ENCODE measurements at places on chromosomes 13 and 19.

DNA sequence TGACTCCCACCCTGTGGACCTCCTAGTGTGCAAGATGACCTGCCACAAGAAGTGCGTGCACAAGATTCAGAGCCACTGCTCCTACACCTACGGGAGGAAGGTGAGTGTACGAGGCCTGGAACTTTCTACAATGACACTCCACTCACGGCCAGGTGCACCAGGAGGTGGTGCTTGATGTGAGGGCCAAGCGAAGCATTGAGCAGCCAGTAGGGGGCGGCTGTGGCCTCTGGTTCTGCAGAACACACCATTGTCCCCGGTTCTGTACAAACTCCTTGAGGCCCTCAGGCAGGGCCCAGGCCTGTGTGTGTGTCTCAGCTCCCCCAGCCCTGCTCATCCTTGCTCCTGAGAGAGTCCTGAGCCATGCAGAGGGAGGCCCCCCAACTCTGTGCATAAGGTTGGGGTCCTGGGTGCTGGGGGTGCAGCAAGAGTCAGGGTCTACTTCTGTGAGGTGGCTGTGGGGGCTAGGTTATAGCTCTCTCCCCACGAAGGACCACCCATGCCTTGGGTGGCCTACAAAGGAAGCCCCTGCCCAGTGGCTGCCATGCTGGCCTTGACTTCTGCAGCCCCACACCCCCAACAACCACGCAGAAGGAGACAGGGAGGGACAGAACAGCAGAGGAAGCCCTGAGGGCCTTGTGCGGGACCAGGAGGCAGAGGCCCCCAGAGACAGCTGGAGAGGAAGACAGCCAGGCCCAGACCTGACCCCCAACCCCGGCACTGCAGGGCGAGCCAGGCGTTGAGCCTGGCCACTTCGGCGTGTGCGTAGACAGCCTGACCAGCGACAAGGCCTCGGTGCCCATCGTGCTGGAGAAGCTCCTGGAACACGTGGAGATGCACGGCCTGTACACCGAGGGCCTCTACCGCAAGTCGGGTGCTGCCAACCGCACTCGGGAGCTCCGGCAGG is 9.7 kb upstream of the USE1 start:
- DNase-seq: peak; percentile 87

- no peak for DNase-seq
These were observed 318.3 kb downstream of the NDFIP2 start for GRCh38 chr13:79799059-79799867.

DNA sequence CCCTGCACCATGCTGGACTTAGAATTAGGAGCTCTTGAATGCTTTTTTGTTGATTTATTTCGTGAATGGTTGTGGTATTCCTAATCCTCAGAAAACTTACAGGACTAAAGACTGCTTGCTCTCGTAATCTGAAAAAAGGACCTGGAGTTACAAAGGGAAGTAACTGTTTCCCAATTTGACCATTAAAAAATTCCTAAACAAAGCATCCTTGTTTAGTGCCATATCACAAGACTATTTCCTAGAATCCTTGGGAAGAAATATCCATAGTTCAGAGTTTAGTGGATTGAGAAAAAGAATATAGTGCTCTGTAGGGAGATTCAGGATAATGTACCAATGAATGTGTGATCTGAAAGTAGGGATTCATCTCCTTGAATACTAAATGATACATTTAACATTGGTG is 186.8 kb downstream of the NDFIP2 start:
- DNase-seq: no peak

GRCh38 chr19:18735752-18736151 is 52.3 kb downstream of the CRTC1 start:
- no peak for DNase-seq

DNA sequence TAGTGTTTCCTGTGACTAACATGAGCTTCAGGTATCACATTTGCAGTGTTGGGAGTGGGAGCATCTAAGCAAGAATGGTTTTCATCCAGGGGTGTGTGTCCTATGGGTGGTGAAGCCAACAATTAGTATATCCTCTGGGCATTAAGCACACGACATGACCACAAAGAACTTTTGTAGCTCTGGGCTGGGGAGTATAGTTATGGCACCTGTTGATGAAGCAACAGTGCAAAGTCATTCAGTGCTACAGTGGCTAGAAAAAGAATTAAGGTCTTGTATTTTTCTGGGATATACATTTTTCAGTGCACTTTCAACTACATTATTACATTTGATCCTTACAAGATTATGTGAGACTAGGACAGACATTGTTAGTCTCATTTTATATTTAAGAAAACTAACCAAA is 21.8 kb downstream of the CCNA1 start:
- DNase-seq: no peak

- DNase-seq: no peak
These were observed 40.8 kb upstream of the TPP2 start for GRCh38 chr13:102555914-102556553.

- no peak for DNase-seq
These were observed 13.8 kb downstream of the SPRYD7 start for GRCh38 chr13:49922301-49922700.

DNA sequence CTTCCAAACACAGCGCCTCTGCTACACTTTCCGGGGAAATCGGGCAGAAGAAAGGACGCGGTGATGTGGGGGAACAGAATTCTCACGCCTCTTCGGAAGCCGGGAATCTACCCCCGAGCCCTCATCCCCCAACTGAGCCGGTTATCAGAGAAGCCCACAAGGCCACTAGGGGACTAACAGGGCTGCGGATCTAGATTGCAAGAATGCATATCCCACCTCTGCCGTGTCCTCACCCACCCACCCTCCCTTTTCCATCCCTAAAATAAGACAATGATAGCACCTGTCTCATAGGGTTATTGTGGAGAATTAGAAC is 1.1 kb downstream of the IGFLR1 start:
- no peak for DNase-seq

DNA sequence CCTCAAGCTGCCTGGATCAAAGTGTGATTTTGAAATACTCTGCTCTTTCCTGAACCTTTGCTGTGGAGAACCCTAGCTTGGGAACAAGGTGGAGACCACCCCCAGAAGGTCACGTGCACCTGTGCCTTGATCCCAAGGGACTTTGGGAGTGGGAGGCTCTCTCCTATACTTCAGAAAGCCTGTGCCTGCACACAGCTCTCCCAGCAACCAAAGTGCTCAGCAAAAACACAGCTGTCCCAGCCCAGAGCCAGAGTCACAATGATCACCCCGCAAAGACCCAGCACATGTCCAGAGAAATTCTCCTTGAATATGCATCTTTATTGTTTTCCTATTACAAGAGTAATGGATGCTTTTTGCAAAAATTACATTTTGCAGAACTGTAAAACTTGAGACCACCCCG is 43.4 kb downstream of the TNFRSF19 start:
- DNase-seq: no peak

DNA sequence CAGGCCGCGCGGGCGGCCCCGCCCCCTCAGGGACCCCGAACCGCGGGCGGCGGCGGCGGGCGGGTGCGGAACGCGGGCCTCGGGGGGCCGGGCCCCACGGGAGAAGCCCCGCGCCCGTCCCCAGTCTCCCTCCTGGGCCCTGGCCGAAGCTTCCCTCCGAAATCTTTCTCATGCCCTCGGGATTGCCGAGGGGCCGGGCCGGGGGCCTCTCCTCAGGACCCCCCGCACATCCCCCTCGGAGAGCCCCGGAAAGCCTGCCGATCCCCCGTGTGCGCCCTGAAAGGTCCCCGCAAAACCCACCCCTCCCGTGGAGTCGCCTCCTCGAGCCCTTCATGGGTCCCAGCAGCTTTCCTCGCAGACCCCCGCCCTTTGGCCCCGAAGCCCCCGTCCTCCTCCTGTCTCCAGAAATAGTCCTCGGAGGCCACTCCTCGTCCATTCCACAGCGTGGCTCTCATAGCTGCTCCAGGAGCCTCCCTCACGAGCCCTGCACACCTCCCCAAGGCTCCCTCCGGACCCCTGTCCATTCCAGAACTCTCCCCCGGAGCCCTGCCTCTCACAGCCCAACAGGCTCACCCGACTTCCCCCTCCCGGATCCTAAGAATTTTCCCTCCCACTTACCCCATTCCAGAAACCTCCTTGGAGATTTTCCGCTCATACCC is 555 bp downstream of the SAMD4B start:
- no peak for DNase-seq

DNA sequence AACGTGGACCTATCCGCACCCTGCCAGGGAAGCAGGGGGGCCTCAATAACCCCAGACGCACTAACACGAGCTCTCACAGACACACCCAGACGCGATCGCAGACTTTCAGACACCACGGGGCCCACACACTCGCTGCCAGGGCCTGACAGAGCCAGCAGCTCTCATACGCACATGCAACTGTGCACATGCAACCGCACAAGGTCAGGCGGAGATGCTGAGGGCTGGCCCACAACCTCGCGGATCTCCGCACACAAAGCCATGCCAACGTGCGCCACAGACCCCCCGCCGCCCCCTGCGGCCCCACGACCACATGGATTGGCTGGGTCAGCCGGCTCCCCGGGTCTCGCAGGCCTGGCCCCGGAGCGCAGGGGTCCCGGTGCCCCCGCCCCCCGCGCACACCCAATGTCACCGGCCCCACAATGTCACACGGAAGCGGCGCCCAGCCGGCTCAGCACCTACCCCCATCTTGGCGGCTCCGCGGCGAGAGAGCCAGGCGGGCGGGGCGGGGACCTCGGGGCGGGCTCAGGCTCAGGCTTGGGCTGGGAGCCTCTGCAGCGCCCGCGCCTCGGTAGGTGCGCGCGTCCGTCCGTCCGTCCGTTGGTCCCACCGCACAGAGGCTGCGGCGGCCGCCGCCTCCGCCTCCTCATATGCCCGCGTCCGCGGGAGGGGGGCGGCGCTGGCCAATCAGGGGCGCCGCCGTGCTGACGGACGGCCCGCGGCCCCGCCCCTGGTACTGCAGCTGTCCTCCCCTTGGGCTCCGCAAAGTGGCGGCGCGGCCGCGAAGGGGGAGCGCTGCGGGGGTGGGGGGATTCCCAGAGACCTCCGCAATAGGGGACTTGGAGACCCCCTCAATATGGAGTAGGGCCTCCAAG is at the start of gene ATP1A3:
Gene ATP1A3 (minus strand): TSS at position 619 of the 872 bp plus-strand sequence. CDS start 154 bp downstream, at position 465.
- no peak for DNase-seq

DNA sequence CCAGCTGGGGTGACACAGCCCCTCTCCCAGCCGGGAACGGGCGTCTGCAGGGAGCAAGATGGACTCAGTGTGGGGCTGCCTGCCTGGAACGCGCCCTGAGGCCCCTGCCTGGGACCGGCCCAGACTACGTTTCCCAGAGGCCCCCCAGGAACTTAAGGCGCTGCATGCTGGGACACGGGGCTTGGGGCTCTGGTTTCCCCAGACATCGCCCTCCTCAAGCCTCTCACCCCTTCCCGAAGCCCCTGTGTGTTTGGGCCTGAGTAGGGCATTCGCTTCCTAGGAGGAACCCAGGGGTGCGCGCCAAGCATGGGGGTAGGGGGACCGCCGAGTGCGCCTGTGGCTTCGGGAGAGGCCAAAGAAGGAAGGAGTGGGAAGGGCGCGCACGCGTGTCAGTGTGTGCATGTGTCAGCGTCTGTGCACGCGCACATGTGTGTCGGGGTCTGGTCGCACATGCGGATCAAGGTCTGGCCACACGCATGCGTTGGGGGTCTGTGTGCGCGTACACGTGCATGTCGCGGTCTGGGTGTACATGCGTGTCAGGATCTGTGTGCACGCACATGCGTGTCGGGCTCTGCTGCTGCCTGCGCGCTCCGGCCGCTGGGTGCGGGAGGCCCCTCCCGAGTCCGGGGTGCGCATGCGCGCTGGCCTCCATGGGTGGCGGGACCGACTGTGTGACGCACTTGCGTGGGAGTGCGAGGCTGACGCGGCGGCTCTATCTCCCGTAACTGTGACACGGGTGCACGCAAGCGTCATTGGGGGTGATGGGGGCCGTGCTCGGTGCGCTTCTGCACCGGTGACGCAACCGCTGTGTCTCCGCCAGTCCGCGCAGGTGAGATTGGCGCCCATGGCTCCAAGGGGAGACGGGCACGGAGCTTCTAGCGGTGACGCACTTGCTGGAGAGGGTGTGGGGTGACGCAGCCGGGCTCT is 16.2 kb downstream of the ZNF331 start:
- peak; percentile 41 for DNase-seq

- DNase-seq: no peak
These were observed 16.9 kb downstream of the MCF2L start for GRCh38 chr13:112985803-112986408.

DNA sequence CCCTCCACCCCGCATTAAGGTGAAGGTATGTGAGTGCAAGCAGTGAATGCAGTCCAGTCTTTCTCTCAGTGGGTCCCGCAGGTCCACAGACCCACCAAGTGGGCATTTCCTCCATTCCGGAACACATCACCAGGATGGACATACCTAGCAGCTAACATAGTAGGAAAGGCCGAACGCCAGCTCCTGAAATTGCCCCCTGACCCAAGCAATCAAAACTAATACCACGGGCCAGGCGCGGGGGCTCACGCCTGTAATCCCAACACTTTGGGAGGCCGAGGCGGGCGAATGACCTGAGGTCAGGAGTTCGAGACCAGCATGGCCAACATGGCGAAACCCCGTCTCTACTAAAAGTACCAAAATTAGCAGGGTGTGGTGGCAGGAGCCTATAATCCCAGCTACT is 71.7 kb upstream of the VSTM2B start:
- DNase-seq: no peak

DNA sequence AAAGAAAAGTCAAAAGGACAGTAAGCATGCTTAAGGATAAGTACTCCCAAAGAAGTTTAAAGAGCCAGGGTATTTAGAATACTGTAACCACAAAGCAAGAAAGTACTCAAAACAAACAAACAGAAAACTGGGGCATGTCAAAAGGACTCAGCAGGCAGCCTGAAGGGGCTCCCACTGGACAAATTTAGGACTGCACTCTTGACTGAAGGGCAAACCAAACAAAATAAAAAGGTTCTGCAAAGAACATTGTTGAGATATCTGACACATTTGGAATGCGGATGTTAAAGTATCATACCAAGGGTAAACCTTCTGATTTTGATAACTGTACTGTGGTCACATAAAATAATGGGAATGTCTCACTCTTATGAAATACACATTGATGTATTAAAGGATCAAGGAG is 157.4 kb downstream of the TNFSF13B start:
- DNase-seq: no peak

GRCh38 chr19:11978492-11979100 is 13.8 kb downstream of the ZNF763 start:
- no peak for DNase-seq

- DNase-seq: no peak
These were observed 9.7 kb downstream of the DEDD2 start for GRCh38 chr19:42207767-42208271.

- no peak for DNase-seq
These were observed 309 bp downstream of the LMTK3 start for GRCh38 chr19:48511321-48511731.

GRCh38 chr13:46535002-46535401 is 18.0 kb upstream of the LRCH1 start:
- DNase-seq: no peak

DNA sequence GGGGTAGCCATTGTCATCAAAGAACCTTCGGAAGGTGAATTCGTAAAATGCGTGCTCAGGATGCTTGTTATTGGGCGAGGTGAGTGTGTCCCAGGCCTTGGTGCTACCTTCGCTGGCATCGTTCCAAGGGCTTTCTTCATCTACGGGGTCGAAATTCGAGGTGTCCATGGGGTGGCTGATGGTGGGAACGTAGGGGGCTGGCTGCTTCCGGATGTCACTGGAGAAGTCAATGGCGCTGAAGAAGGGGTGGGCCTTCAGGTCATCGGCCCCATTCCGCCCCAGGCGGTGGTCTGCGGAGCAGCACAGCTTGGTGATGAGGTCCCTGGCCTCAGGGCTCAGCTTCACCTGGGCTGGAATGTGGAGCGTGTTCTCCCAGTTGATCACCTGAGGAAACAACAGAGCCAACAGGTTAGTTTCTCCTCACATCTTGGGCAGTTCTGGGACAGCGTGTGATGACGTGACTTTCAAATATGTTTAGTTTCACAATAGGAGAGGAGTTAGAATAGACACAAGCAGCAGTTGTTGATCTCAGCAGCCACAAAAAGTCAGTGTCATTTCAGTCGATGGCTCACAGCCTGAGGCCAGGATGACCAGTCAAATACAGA is 72.5 kb upstream of the XPO4 start:
- DNase-seq: no peak
